DND-41 (cell line): ENCODE measurements at places on chromosomes 1 and 21.
A peak's percentile ranks its signal among the peaks of the same experiment; 100 is the strongest.

DNA sequence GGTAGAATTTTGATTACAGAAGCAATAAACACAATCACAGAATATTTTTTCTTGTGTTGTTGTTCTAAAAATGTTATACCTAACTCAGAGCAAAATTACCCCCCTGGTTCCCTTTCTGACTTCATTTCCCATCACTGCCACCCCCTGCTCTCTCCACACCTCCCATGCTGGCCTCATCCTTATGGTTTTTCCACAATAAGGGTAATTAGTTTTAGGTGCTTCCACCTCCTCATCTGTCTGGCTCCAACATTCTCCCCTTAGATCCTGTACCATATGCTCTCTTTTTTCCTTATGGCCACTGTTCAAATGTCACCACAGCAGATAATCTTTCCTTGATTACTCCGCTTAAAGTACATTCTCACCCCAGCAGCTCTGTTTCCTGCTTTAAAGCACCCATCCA is 2208.6 kb downstream of the MRPL39 start:
- DNase-seq: no peak

- DNase-seq: no peak
These were observed 823 bp downstream of the ENAH start for GRCh38 chr1:225651872-225652728.

- no peak for DNase-seq
These were observed 151.1 kb upstream of the C8B start for GRCh38 chr1:57116871-57117270.

DNA sequence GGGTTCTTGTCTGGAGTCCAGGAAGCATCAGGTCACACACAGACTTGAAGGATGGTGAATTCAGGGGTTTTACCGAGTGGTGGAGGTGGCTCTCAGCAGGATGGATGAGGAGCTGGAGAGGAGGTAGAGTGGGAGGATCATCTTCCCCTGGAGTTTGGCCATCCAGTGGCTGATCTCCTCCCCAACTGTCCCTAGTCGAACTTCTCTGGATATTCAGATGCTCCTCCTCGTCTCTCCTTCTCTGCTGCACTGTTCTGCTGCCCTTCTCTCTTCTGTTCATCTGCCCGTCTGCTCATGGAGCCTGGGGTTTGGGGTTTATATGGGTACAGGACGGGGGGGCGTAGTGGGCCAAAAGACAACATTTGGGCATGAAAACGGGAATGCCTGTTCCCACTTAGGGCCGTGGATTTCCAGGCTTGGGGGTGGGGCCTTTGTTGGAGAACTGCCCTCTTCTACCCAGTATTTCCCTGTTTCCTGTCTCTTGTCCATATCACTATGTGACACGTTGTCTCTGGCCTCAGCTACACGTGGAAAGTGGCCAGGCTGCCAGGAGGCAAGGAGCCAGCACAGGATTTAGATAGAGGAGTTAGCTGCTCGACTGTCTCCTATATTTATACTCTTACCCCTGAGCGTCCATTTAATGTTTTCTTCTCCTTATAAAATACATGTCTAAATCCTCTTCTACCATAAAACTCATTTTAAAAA is 76.7 kb downstream of the SIPA1L2 start:
- DNase-seq: no peak

GRCh38 chr1:221740993-221741702 is 741 bp downstream of the DUSP10 start:
- peak; percentile 32 for DNase-seq

GRCh38 chr1:117308311-117308916 is 58.8 kb upstream of the MAN1A2 start:
- DNase-seq: no peak

GRCh38 chr1:45846931-45847330 is 43.5 kb downstream of the MAST2 start:
- DNase-seq: no peak

DNA sequence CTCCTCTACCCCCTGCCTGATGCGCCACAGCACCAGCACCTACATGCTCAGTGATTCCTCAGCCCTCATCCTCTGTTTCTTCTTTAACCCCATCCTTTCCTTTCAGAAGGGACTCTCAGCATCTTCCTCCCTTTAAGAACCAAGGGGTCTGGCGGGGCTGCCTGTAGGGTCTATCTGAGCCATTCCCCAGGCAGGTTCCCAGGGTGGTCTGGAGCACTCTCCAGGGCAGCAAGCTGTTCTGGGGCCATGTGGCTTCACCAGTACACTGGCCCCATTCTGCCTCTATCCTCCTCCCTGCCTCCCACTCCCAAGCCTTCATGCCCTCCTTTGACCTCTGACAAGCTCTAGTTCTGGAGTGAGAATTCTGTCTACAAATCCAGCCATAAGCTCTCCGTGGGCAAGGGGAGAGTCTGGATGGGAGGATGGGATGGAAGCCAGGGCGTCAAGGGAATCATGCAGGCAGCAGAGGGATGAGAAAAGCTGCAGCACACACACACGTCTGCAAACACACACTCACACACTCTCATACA is 10.4 kb downstream of the BATF3 start:
- no peak for DNase-seq

GRCh38 chr1:4689941-4690635 is 35.7 kb downstream of the AJAP1 start:
- DNase-seq: no peak

- DNase-seq: no peak
These were observed at the start of gene SH2D5 for GRCh38 chr1:20732588-20733359. SH2D5 (minus strand) TSS chr1:20732703; CDS start chr1:20728044, 4,659 bp downstream.

GRCh38 chr1:29441916-29442668 is 205.8 kb downstream of the PTPRU start:
- no peak for DNase-seq

DNA sequence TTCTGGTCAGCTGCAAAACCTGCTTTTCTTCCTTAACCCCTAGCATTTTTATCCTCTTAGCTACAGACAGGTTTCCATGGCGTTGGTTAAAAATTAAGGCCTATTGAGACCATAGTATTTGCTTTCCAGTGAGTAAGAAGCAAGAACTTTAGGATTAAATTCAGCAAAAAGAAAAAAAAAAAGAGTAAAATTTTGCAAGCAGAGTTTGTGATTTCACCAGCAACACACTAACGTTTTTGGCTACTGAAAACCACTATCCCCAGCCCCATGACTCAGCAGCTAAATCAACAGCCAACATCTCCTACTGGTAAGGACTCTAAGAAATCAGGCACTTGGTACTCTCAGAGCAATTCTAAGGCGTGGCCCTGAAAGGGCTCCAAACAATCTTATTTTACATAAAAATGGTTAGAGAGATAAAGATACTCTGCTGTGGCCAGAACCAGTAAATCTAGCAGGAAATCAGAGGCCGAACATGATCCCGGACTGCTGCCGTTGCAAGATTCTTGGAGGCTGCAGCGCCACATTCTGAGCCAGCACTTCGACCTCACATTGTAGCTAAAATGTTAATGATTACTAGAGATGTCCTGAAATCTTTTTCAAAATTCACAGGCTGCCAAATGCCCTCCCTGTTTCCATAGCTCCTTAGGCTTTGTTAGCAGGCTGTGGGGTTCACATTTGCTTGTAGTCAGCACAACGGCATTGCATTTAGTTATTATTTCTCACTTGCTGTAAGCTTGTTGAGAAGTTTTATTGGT is 1.6 kb upstream of the ENO1 start:
- DNase-seq: peak; percentile 67
